ENCODE measurements at places on chromosomes 6 and 20.

- no peak for DNase-seq
These were observed 182.0 kb downstream of the UST start for GRCh38 chr6:148928811-148929210.

- DNase-seq, result peak; percentile 72
These were observed 1211.1 kb upstream of the GJE1 start for GRCh38 chr6:140921366-140922226.

DNA sequence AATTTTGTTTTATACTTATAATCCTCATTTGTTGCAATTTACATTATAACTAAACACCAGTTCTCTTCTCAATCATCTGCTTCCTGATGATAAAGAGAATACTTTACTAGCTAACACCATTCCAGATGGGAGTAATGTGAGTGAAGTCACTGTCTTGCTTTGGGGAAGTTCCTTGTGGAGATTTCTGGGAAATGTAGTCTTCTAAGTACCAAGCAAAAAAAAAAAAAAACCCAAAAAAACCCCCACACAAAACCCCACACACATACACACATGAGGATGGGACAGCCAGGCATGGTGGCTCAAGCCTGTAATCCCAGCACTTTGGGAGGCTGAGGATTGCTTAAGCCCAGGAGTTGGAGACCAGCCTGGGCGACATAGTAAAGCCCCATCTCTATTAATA lies 2.2 kb upstream of the SNPH start:
- no peak for DNase-seq

DNA sequence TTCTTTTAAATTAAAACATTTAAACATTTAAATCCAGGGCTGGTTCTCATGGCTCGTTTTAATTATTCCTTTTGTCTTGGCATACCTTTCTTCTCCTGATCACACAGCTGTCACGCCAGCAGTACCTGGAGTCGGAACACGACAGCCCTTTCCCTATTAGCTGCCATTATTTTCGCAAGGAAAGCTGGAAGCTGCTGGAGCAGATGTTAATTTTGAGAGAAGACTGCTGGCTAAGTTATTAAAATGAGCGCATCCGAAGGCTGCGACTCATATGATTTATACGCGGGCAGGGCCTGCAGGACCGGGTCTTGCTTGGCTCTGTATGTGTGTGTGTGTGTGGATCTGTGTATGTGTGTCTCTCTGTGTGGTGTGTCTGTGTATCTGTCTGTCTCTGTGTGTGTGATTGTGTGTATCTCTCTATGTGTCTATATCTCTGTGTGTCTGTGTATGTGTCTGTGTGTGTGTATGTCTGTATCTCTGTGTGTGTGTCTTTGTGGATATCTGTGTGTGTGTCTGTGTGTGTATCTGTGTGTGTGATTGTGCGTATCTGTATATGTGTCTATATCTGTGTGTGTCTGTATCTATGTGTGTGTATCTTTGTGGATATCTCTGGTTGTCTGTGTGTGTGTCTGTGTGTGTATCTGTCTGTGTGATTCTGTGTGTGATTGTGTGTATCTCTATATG lies 191.5 kb downstream of the CDH4 start:
- DNase-seq, result no peak

GRCh38 chr20:58677808-58678207 lies 14.8 kb upstream of the NPEPL1 start:
- no peak for DNase-seq

DNA sequence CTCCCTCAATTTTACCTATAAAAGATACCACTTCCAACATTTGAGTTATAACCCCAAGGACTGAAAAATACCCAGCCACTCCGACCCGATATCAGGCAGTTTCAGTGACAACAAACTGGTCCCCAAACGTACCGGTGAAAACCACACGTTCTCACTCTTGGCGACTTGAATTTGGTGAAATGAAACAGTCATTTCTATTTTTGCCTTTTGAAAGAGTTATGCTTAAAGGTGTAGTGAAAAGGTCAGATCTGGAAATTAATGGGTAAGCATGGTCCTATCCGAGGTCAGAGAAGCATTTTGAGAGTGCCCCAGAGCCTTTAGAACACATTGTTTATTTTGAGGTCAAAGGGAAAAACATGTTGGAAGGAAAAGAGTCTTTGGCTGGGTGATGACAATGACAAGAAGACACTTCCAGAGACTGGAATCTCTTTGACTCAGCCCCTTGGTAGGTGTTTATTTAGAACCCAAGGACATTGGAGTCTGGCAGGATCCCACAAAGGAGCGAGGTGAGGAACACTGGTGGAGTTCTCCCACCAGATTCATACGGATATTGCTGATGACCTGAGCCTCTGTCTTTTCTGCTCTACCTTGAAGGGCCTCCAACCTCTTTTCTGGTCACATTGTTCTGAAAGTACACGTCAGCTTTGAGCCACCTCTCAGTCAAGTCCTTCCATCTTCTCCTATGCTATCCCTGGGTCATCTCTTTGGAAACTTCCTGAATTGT lies 235.0 kb downstream of the GMPR start:
- no peak for DNase-seq

DNA sequence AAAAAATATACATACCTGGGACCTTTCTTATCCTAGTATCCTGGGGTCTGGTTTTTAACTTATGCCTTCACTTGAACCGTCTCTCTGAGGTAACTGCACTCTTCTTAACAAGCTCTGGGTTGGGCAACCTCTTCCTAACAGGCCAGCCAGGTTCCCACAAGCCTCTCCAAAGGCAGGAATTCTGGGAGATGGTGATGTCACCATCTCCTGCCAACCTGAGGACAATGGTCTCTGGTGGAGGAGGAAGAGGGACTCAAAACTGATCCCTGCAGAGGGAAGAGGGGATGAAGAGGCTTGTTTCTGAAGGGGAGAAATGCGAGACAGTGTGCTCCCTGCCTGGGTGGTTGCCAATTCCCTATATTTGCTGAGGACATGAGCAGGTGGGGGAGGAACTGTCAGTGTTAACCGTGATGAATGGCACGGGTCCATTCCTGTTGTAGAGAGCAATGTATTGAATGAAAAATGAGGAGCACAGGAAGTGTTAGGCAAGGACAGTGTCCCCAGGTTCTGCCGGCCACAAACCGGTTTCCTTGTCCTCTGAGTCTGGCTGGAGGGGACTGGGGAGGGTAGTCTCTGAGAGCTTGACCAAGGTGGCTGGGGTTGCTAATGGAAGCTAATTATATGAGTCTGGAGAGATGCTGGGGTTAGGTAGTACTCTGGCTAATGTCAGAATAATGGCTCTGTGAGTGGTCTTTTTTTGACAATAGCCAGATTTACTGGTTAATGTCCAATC lies 95.5 kb downstream of the KCNB1 start:
- no peak for DNase-seq

- no peak for DNase-seq
These were observed 119.8 kb downstream of the GJA1 start for GRCh38 chr6:121555201-121555600.

GRCh38 chr6:54846243-54846856 lies at the start of gene FAM83B:
Gene FAM83B, plus strand, starts transcription at chr6:54846771. Its CDS starts 23,476 bp downstream, at chr6:54870247.
- DNase-seq, result no peak

DNA sequence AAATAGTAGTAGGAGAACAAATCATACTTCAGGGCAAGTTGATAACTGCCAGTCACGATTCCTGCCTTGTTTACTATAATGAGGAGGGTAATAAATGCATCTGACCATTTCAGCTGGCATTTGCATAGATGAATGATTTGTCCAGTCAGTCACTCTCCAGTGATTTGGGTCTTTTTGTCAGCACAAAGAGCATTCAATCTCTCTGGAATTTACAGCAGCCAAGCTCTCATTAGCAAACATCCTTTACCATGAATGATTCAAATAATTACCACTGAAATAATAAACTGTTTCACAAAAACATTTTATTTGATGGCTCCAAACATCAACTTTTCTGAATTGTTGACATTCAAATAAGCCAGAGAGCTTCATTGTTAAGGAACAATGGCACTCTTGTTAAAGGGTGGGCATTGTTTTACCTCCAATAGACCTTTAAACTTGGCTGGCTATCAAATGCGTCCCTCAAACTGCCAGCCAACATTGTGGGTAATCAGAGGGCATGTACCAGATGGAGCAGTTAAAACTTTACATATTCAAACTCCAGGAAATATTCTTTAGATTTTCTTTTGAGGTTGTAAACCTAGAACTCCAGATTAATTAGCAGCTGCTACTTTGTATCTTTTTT lies 30.0 kb upstream of the FBXL4 start:
- peak; percentile 15 for DNase-seq

DNA sequence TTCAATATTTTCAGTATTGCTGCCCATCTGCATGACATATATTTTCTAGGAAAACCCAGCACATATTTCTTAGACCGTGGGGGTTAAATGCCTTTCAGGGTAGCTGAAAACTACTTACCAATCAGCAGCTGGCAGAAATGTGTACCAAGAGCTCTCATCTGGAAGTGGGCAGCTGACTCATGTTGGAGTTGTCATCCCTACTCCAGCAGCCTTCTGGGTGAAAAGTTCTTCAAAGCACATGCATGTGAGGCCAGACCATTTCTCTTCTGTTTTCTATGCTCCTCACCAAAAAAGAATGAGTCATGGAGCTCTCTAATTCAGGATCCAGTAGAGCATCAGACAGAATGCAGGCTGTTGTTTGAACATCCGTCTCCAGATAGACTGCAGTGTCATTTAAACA lies 135.5 kb downstream of the PAX1 start:
- DNase-seq, result no peak

DNA sequence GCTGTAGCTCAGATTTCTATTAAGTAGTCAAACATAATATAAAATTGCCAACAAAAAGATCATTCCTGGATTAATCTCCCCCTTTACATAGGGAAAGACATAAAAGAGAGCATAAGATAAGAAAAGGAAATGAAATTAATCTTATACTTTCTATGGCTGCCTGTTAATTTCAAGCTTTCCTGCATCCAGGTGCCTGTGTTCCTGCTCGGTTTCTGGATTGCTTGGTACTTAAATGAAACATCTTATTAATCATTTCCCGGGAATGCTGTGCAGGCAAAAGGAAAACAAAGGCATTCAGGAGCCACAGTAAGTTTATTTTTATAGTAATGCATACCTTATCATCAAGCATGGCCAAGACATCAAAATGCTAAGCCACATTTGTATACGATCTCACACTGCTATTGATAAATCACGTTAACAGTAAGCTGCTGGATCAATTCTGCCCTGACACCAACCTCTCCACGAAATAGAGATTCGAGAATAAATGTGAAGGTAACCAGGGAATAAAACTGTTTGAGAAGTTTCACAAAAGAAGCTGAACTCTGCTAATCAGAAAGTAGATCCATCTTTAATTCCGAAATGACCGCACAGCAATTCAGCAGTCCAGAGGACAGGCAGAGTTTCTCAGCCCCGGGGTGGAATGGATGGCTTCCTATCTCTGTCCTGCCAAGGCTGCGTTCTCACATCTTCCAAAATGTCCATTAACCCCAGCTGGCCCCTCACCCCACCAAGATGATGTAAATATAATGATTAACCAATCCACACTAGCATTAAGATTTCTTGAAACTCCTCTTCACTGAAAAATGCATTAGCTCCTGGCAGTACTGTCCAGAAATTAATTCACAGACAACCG lies 32.6 kb upstream of the APCDD1L start:
- DNase-seq, result no peak

DNA sequence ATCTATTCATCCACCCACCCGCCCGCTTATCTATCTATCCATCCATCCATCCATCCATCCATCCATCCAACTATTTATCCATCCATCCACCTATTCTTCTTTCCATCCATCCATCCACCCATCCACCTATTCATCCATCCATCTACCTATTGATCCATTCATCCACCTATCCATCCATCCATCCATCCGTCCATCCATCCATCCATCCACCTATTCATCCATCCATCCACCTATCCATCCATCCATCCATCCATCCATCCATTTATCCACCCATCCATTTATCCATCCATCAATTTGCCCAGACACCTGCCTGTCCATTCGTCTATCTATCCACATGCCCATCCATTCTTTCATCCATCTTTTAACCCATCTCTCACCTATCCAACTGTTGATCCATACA lies 71.1 kb upstream of the PMEPA1 start:
- DNase-seq, result no peak

DNA sequence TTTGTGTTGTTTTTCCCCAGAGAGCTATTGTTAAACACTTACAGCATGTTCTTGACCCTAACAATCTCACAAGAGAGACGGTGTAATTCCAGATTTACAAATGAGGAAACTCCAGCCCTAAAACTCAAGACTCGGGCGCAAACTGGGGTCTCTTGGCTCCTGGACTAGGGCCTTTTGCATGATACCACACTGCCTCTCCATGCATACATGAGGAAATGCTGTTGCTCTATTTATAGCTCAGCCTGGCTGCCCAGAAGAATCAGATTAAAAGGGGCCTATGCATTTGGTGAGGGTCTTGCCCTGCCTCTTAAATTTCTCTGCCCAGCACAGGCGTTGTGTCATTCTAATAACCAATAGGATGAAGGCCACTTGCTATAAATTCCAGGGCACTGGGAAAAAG lies 30.5 kb upstream of the SNRPB2 start:
- DNase-seq, result no peak

DNA sequence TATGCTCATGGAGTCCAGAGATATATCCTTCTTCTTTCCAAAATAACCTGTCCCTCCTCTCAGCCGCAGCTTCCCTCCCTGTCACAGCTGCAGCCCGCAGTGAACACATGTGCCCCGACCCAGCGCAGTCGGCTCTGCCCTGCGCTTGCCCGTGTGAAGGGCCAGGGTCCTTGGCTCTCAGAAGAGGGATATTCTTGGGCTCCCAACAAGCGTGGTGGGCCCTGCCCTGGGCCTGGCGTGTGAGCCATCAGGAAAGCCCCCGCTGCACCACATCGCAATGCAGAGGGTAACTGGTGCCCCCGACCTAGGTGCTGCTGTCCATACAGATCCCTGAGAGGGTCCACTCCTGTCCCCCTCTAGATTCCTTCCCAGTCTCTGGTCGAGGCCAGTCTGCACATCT lies 65.2 kb downstream of the SSR1 start:
- no peak for DNase-seq

GRCh38 chr6:165843121-165843520 lies 180.1 kb upstream of the PDE10A start:
- DNase-seq, result no peak

DNA sequence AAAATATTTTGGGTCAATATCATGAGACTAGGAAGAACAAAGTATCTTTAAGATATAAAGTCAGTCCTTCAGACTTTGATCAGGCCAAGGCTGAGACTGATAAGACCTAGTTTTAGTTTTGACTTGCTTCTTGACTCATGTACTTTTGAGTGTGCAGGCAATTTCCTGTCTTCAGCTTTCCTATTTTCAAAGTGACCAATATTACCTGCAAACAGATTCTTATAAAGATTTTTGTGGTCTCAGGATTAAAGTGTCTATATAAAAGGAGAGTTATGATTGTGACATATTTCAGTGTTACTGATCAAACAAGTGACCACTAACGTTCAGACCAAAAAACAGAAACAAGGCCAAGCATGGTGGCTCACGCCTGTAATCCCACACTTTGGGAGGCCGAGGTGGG lies 36.0 kb upstream of the AKIRIN2 start:
- no peak for DNase-seq
